NCI-H345 (cell line): ENCODE measurements at places on chromosomes 16 and 17.

GRCh38 chr16:73713778-73714495 is 582.7 kb upstream of the PSMD7 start:
- no peak for DNase-seq

DNA sequence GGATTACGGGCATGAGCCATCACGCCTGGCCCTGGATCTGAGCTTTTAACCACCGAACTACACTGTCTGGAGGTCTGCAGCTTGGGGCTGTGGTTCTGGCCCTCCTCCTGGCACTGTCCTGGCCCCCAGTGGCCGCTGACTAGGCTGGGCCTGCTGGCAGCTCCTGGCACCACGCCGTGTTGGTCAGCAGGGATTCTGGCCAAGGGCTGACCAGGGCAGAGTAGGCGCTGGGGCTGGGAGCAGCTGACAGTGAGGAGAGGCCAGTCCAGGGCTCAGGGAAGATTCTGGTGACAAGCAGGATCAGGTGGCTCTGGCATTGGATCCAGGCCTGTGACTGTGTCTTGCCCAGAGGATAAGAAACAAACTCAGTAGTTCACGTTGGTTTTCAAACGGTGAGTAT is 14.6 kb downstream of the EEF2K start:
- no peak for DNase-seq

- DNase-seq: no peak
Observed at GRCh38 chr16:25279491-25279890, 21.8 kb upstream of the ZKSCAN2 start.

DNA sequence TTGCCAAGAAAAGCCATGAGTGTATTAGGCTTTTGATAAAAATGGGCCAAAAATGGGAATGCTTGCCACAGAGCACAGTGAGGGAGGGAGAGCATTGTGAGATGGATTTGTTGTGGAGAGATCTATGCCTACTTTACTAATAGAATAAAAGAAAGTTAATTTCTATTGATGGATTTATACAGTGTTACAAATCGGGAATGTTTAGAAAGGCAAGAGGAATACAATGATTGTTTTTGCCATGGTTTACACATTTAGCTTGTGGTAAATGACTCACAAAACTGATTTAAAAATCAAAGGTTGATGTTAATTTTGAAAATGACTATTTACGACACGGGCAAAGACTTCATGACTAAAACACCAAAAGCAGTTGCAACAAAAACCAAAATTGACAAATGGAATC is 16.6 kb downstream of the CCL4 start:
- DNase-seq: no peak

GRCh38 chr17:76710863-76711611 is at the start of gene MXRA7:
TSS of gene MXRA7 (minus strand) at chr17:76710965. CDS start at chr17:76710946, 19 bp downstream.
- DNase-seq: peak; percentile 79

- DNase-seq: no peak
Observed at GRCh38 chr16:56637814-56638750, at the start of gene MT1A. TSS of gene MT1A (plus strand) at chr16:56638666. CDS start at chr16:56638739, 73 bp downstream.

DNA sequence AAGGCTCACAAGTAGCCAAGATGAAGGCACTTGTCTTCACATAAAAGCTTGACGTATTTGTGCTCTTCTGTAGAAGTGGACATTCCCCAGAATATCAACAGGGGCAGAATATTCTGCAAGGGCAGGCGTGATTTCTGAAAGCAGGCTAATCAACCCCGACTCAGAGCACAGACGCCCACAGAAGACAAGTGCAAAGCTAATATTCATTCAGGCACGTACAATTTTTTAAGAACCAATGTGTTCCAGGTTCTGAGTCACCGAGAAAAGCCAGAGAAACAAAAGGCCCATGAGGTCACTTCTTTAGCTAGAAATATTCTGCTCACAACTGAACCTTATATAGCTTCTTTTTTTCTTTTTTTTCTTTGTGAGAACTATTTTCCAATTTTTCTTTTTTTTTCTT is 121.6 kb downstream of the DNAH9 start:
- no peak for DNase-seq
